ENCODE measurements at places on chromosomes 13 and 19. TPM values are rescaled to one million over a fixed set of nuclear protein-coding genes. Genes with fewer than 3 reads are reported as not detected.

DNA sequence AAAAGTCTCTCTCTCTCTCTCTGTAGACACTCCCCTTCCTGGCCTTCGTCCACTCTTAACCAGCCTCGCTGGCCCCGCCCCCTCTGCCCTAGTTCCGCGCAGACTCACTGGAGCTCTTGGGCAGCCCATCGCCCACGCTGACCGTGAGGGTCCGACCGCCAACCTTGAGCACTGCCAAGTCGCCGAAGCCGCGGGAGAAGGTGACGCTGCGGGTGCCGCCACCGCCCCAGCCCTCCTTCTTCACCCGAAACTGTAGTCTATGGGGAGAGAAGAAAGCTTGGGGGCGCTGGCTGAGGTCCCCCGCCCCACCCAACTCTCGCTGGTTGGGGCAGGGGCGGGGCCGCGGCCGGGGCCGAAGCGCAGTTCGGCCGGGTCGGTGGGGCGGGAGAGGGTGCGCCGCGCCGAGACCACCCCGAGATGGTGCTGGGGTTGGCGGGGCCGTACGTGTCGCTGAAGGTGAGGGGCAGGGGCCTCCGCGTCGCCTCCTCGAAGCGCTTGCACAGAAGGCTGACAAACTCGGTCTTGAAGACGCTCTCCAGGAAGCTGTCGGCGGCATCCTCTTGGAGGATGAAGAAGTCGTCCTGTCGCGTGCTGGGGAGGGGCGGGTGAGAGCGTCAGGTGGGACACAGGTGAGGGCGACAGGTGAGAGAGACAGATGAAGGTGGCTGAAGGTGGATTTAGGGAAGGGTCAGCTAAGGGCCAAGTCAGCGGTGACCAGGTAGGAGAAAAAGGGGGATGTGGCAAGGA lies 12.6 kb upstream of the ZNF414 start:
- DNase-seq: peak; percentile 90

DNA sequence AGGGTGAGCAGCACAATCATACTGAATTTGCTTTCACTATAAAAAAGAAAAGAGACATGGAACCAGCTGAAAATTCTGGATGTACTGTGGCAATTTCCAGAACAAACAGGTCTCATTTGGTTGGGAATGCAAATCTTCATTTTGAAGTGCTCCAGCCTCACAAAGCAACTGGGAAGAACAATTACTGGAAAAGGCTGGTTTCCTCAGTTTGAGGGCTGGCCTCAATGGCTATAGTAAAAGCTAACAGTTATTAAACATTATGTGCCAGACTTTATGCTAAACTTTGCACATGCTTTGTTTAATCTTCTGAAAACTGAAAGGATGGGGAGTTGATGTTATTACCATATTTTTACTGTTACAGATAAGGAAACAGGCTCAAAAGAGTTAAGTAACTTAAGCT lies 3.0 kb downstream of the OBI1 start:
- DNase-seq: no peak

GRCh38 chr13:50386541-50387050 lies 371.4 kb downstream of the KCNRG start:
- peak; percentile 54 for DNase-seq

- DNase-seq: no peak
Measured at GRCh38 chr19:40394816-40395210, 4.8 kb upstream of the HIPK4 start.

- no peak for DNase-seq
Measured at GRCh38 chr19:39840492-39840891, 5.7 kb downstream of the FBL start.

Gene ZNF793
- total RNA-seq: 0.33 TPM

Gene SYCN
- 1.6 TPM for total RNA-seq

Gene ATP8B3
- 1.4 TPM for total RNA-seq

Data from left lobe of liver (tissue), 2 donors.